ENCODE measurements at places on chromosomes 12 and 14.

DNA sequence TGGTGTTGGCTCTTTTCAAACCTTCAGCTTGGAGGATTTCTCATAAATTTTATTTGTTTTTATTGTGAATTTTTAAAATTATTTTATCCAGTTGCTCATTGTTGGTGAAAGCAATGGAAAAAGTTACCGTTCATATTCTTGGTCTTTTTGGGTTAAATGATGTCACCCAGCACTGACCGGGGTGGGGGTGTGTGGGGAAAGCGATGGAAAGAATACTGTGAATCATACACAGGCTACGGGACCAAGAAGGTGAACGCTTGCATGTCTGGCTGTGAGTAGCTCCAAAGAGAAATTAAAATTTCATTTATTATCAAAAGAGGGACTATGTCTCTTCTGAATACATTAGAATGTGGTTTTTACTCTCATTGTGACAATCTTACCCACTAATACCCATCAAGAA is 430.1 kb downstream of the AEBP2 start:
- no peak for DNase-seq

DNA sequence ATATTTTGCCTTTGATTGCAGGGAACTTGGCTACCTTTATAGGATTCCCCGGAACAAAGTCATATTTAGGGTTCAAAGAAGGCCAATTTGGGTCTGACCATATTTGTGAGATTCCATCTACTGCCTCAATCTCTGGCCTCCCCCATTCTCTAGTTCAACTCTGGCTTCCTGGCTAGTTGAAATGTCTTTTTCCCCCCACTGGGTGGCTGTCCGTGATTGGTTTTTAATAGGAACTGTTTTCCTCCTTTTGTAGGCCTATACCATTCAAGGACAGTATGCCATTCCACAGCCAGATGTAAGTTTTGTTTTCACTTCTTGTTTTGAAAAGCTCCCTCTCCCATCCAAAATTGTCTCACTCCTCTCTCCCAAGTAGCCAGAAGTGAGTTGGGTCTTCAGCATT is 13.8 kb downstream of the PCBP2 start:
- DNase-seq, result no peak

DNA sequence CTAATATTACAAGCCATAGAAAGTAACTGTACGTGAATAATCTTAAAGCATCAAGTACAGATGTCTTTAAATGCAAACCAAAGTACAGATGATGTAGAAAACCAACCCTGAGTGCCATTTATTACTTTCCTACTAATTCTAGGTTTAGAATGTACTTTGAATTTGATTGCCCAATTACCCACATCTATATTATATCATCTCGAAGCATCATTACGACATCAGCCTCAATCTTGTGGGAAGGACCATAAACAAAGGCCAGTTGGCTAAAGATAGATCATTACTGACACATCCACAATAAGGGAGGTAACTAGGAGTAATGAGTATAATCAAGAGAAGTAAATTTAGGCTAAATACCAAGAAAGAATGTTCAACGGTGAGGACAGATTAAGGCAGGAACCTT is 478.9 kb downstream of the BCAT1 start:
- DNase-seq, result peak; percentile 77

DNA sequence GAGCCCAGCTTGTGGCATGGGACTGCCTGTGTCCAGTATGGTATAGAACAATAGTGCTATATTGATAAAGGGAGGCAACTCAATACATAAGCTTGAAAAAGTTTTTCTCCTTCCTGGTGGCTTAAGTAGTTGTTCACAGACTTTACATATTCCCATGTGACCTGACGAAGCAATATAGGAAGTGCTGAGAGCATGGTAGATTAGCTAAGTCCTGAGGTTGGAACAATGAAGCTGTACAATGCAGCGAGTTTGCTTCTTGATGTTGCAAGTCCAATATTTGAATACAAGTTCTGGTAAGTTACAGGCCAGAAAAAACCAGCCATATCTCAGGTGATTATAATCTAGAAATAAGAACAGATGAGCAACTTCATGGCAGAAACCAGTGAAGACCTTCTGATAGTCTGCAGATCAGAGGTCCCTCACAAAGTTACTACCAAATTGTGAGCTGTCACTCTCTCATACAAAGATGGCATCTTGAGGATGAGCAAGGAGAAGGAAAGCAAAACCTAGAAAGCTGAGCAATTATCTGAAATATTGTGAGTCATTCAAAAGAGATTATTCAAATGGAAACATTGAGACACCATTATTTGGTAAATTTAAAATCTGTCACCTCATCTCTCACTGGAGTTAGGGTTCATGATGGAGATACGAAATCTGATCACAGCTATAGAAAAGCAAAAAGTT is 72.9 kb upstream of the BTG1 start:
- DNase-seq, result peak; percentile 78

DNA sequence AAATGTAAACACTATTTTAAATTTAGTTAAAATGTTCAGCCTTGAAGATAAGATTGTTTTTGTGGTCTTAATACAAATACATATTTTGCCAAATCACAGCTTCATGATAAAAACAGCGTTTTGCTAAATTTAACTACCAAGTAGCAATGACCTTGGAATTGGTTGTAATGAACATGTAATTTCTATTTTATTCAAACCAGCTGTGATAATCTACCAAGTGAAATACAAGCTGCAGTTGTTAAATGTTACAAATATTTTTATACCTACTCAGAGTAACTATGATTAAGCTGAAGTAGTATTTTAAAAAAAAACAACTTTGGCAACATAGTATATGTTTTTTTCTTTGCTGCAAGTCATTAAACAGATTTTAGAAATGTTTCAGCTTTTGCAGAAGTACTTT is 96.2 kb downstream of the CPSF2 start:
- no peak for DNase-seq

- DNase-seq, result no peak
Observed at GRCh38 chr12:104911942-104912341, 46.1 kb downstream of the SLC41A2 start.

DNA sequence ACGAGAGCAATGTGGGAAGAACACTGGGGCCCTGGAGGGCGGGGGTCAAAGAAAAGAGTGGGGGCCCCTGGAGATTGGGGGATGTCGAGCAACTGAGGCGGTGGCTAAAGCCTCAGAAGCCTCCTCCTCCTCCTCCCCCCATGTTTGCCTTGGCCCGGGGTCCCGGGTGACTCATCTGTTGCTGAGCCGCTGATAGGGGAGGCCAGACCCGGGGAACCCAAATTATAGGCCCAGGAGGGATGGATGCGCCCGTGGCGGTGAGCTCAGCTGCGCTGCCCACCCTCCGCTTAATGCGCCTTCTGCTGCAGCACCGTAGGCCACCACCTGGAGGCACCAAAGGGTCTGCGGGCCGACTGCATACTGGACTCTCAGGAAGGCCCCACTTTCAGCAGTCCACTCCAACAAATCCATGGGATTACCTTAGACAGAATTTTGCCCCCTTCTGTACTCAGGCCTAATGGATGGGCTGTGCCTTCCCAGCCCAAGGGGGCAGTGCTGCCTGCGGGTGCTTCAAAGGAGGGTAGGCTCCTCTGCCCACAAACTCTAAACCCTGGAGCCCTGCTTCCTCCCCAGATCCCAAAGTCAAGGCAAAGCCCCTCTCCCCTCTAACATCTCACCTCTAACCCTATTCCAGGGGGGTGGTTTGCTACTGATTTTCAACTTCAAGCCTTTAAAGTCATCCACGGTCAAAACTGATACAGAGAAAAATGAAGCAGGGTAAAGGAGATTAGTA is 2.6 kb upstream of the WNT10B start:
- peak; percentile 48 for DNase-seq

- DNase-seq, result no peak
Observed at GRCh38 chr12:3255057-3255456, 177.9 kb downstream of the TSPAN9 start.

All from inflammatory macrophage (primary cell).